ENCODE measurements at places on chromosomes 2 and 18.
A peak's percentile ranks its signal among the peaks of the same experiment; 100 is the strongest.

- DNase-seq, result no peak
These were observed 51.1 kb downstream of the MYO1B start for GRCh38 chr2:191296083-191297006.

DNA sequence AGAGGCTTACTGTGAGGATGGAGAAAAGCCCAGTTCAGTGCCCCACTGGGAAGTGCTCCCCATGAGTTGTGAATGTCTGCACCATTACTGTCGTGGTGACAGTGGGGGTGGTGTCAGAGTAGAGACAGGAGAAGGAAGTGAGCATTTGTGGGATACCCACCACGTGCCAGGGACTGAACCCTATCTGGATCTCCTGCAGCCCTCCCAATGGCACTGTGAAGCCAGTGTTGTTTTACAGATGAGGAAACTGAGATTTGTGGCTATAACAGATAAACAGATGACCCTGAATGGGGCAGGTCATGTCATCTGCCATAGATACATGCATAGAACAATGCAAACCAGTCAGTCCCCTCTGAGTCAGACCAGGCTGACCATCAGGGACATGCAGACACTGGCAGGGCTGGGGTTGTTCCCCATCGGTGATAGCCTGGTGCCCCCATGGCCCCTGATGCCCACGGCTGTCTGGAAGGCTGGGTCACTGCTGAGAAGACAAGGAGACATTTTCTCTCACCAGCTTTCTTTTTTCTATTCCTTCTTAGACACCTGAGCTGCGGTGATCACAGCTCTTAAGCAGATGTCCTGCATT is 60.8 kb downstream of the EMILIN2 start:
- no peak for DNase-seq

GRCh38 chr2:168961450-168962229 is 60.5 kb downstream of the G6PC2 start:
- peak; percentile 33 for DNase-seq

DNA sequence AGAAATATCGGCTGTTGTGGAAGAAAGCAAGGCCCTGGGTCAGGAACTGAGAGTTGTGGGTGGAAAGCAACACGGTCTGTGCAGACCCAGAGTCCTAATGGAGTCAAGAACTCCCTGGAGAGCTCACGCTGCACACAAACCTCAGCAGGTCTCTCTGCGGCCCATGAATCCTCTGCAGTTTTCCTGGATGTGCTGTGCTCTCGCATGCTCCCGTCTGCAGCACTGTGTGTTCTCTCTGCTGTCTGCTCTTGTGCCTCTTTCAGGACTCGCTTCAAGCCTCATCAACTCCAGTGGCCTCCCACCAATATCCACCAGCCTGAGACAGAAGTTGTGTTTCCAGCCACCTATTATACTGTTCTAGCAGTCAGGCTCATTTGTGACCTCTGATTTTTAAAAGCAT is 24.3 kb downstream of the RNU4ATAC start:
- DNase-seq, result no peak

GRCh38 chr18:42137693-42138375 is 182.8 kb downstream of the PIK3C3 start:
- DNase-seq, result no peak

Measured in SHP77 (cell line).